ENCODE measurements at places on chromosomes 7 and 10.

DNA sequence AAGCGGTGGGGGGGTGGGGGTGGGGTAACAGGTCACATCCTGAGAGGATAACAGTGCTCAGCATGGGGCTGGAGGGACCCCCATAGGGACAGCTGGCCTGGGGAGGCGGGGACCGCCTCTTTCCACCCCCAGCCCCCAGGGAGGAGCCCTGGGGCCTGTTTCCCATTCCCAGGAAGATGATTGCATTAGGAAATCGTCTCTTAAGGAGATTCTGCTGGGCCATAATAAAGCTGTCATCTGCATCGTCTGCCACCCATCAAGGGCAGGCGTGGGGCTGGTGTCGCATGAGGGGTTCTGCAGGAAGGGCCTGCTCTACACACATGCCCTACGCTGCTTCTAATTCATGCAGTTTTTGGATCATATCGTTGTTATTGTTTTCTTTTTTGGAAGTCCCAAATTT, 17.2 kb downstream of the RET start:
- no peak for DNase-seq

DNA sequence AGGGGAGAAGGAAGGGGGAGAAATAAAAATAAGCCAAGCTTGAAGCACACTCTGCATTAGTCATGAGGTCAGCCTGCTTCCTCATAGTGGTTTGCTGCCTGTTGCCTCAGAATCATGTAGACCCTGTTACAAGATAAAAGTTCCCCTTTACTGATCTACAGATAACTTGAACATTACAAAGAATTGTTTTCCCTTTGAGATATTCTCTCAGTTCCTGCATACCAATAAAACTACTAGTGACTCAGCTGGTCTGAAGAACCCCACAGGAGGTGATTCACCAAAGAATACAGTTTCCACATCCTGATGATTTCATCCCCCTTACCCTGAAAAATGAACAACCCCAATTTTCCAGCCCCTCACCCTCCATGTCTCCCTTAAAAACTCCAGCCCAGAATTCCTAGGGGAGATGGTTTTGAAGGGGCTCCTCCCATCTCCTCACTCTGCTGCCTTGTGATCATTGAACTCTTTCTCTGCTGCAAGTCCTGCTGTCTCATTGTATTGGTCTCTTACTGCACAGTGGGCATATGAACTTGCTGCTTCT, 31.5 kb upstream of the NRP1 start:
- DNase-seq = no peak

DNA sequence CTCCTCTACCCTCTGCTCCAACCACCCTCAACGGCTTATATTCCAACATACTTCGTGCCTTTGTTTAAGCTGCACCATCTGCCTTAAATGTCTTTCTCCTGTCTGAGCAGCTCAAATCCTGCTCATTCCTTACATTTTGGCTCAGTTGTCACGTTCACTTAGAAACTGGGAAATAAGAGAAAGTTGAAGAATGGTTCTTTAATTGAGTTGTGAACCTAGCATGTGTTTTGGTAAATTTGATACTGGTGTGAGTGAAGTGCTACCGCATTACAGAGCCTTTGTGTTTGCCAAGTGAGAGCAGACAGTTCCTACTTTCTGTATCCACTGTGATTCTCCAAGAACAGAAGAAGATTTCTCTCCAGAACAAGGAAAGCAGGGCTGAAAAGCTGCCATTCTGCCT, 54.3 kb downstream of the EPDR1 start:
- DNase-seq = no peak

DNA sequence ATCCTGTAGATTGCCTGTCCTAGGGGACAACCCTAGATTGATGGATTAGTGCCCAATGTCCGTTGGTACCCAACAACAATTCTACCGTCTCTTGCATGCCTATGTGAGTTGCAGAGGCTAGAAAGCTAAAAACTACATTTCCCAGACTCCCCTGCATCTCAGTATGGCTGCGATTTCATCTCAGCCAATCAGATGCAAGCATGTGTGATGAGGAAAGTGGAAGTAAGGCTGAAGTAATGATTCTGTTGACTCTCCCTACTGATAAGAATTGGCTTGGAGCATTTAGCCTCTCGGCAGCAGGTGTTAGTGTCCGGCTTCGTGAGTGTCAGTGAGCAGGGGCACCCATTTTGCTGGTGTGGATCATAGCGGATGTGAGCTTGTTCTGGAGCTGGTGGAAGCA, 171.9 kb downstream of the FGFR2 start:
- DNase-seq = no peak

- peak; percentile 53 for DNase-seq
Measured at GRCh38 chr7:98870121-98870651, 372 bp upstream of the TMEM130 start.

DNA sequence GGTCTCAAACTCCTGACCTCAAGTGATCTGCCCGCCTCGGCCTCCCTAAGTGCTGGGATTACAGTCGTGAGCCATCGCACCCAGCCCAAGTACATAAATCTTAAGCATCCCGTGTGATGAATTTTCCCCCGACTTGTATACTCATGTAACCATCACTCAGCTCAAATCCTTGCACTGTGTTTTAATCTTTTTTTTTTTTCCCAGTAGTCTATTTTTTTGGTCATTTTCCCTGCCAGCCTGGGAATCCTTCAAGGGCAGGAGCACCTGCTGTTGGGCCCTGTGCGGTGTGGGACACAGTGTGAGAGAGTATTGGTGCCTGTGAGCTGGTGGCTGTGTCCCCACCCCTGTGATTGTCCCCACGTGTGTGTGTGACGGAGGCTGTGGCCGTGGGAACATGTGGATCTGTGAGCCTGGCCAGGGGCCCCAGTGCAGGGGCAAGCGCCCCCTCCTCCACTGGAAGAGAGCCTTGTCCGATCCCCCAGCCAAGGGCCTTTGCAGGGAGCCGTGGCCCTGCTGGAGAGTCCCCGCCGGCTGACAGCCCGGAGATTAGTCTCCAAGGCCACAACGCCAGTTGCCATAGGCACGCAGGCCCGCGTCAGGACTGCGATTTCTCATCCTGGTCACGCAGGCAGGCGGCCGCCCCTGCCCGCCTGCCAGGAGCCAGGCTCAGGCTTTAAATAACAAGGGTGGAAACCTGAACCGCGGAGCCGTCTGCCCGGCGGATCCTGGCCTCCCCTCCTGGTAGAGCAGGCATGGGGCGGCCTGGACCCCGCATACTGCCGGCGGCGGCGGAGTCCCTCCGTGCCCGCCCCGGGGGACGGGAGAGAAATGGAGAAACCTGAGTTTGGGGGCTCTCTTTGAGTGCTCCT, 26.5 kb downstream of the GTF2IRD1 start:
- no peak for DNase-seq

- DNase-seq = no peak
Measured at GRCh38 chr10:89679986-89680385, 21.4 kb upstream of the KIF20B start.

DNA sequence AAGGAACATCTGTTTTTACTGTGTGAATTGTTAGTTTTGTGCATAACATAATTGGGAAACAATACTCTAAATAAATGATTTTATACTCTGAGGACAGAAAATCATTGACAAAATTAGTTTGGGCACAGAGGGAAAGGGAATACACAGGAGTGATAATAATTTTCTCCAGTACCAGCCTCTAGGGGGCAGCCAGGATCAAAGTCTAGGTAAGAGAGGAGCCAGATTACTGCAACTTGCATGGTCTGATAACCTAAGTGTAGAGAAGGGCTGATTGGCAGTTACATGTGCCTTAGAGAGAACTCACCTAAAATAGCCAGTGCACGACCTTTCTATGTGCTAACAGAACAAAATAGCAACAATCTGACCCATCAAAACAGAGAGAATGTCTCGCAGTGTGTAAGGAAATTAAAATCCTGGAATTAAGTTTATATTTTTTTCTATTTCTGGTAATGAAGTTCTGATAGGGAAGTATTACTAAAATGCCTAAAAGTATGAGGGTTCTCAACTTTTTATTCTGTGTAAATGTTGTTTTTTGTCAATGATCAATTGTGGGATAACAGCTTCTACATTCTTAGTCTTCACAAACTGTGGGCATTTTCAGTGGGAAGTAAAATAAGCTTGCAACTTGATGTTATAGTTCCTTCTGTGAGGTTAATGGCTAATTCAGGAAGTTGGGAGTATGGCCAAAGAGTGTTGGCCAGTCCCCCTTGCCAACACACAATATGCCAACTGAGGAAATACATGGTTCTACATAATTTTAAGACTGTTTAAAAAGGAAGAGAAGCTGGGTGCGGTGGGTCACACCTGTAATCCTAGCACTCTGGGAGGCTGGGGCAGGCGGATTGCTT, 66.4 kb downstream of the EXOC6 start:
- DNase-seq = no peak

DNA sequence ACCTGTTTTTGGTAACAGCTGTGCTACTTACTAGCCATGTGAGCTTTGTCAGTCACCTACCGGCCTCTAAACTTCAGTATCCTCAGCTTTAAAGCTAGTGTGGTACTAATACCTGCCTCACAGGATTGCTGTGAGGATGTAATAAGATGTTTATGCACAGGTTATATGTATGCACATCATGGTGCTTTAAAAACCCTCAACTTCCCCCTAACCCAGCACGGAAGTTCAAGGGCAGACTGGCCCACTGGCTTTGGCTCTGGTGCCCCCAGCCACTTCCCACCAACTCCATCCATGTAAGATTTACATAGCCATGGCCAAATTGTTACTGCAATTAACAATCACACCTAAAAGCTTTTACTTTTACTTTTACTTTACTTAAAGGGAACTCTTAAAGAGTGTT, 676.0 kb upstream of the GALNT17 start:
- no peak for DNase-seq

DNA sequence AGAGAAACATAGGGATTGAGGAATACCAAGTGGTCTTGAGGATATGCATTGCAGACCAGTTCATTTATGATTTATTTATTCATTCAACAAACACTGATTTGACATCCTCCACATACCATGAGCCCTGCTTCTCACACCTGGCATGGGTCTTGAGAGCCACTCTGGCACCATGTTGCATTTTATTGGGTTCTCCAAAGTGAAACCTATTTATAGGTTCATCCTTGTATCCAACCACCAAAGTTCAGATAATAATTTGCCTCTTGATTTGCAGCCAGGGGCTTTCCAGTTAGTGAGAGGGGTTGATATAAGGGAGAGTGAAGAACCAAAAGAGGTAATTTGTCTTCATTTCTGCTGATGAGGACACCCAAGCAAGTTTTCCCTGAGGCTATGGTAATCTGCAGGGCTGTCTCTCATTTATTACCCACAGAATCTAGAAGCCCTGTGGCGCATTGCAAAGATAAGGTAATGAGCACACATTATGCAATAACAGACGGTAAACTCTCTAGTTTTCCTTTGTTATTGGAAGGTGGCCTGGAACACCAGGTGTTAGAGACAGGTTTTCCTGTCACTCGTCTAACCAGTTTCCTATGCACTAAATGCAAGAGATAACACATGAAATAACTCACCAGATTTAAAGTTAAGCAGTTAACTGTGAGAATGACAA, 28.8 kb upstream of the ICA1 start:
- peak; percentile 87 for DNase-seq

DNA sequence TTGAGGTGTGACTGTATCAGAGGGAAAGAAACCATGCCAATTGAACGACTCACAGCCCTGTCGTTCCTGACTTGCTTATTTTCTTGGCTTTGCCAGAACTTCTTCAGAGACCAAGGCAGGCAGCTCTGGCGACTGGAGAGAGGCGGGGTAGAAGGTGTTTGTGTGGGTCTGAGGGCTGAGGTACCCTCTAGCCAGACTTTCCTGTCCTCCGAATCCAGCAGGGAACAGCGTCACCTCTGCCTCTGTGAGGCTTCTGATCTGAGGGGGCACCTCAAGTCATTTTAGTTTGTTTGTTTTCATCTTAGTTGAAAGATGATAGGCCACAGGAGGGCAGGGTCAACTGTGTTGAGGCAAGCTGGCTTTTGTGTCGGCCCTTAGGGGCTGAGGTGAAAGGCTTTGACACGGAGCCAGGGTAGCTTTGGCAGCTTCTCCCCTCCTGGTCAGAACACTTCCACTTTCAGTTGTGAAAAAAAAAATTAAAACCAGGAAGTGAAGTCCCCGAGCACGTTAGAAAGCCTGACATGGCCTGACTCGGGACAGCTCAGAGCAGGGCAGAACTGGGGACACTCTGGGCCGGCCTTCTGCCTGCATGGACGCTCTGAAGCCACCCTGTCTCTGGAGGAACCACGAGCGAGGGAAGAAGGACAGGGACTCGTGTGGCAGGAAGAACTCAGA, 1.9 kb downstream of the ACSL5 start:
- no peak for DNase-seq

- no peak for DNase-seq
Measured at GRCh38 chr10:45515630-45516029, 141.6 kb downstream of the ALOX5 start.

DNA sequence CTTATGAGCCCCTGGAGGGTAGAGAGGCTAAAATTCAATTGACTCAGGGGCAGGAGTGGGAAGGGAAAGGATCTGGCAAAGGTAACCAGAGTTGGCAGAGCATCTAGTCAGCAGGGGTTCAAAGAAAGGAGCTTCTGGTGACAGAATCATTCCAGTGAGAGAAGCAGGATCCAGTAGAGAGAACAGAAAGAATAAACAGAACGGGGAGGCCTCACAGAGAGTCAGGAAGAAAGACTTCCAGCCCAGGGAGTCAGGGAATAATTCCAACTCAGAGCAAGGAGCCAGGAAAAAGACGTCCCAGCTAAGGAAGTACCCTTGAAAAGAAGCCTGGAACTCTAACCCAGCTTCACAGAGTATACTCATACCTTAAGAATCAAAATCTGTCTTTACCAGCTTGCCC, 66.6 kb upstream of the CPXM2 start:
- DNase-seq = no peak

DNA sequence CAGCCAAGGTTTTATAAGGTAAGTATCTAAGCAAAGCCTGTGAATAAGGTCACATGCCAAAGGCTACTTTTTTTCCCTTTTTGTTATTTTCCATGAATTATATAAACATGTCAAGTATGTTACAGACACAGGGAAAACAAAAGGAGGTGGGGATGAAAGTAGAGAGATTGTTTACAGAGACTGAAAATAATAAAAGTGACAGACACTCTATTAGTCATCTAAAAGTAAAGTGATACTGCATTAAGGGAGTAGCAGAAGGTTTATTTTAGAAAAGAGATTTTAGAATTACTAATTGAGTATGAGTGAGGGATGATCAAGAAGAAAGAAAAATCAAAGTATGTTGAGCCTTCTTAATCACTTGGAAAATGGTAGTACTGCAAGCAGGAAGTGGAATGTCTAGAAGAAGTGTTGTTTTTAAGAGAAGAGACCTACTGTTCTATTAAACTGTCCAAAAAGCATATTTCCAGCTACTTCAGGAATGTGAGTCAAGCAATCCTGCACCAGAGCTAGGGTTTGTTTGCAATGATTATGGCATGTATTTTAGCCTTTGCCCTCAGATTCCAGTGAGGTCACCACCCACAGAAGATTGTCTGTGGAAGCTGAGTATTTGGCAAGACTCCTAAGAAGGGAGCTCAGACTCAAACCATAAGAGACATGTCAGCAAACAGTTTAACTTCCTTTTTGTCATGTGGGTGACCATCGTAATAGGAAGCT, 177.9 kb upstream of the PLXDC2 start:
- DNase-seq = no peak

- DNase-seq = no peak
Measured at GRCh38 chr10:109393425-109393824, 529.9 kb downstream of the XPNPEP1 start.

Measured in NCI-H1436 treated with DMSO at 0.1 percent for 48 hours (cell line).